ENCODE measurements at places on chromosomes 11 and 22. TPM values are rescaled to one million over a fixed set of nuclear protein-coding genes. Genes with fewer than 3 reads are reported as not detected.

DNA sequence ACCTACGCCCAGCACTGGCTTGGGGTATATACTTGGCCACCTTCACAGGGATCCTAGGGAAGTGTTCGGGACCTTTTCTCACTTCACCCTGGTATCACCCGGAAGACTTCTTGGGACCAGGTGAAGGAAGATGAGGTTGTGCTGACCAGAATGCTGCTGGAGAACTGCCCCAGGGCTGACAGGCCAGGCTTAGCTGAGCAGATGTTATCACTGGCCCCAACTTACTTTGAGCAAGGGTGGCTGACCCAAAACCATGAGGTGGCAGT lies 4.5 kb downstream of the FTH1 start:
- no peak overlapping the region for H3K4me3 ChIP-seq
- DNase-seq, result no peak
- peak overlapping the region; percentile 9 for H3K27ac ChIP-seq
- peaks cover 14% of the 10 kb centered on the region for H3K36me3 ChIP-seq

GRCh38 chr11:63520606-63521170 lies 14.8 kb downstream of the LGALS12 start:
- peaks cover 2% of the 10 kb centered on the region for H3K4me1 ChIP-seq
- DNase-seq, result no peak
- no peaks in the 10 kb centered on the region for H3K27me3 ChIP-seq
- H3K27ac ChIP-seq, result no peak overlapping the region
- H3K36me3 ChIP-seq, result no peaks in the 10 kb centered on the region

- H3K4me3 ChIP-seq, result no peak overlapping the region
- no peak overlapping the region for H3K27ac ChIP-seq
- H3K36me3 ChIP-seq, result no peaks in the 10 kb centered on the region
- no peak for DNase-seq
- no peaks in the 10 kb centered on the region for H3K27me3 ChIP-seq
Observed at GRCh38 chr22:38038426-38038825, 18.8 kb upstream of the PICK1 start.

GRCh38 chr11:123755813-123756212 lies 1.5 kb upstream of the OR6X1 start:
- no peak overlapping the region for H3K4me3 ChIP-seq
- peaks cover 3% of the 10 kb centered on the region for H3K27me3 ChIP-seq
- no peak overlapping the region for H3K27ac ChIP-seq
- no peaks in the 10 kb centered on the region for H3K36me3 ChIP-seq
- DNase-seq, result no peak

INPPL1 gene
- total RNA-seq, result 62.9 TPM

CWF19L2 gene
- total RNA-seq, result 10.7 TPM
